Esophagus muscularis mucosa (tissue), 4 donors: ENCODE measurements at places on chromosomes 12 and 14. TPM values are rescaled to one million over a fixed set of nuclear protein-coding genes. Genes with fewer than 3 reads are reported as not detected.
A peak's percentile ranks its signal among the peaks of the same experiment; 100 is the strongest.

DNA sequence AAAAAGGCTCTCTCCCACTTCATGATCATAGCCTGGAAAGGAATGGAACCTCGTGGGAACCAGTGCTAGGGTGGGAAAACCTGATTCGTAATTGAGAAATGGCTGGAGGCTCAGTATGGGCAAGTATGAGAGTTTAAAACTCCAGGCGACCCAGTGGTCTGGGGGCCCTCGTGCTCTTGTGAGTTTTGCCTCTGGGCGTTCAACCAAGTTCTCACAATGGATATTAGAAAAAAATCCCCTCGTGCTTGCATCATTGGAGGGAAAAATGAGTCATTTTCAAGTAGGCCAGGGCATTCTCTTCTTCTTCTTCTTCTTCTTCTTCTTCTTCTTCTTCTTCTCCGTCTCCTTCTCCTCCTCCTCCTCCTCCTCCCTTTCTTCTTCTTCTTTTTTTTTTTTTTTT, 39.0 kb downstream of the GPR68 start:
- H3K4me1 ChIP-seq: no peaks in the 10 kb centered on the region
- H3K27ac ChIP-seq: no peak overlapping the region
- H3K4me3 ChIP-seq: no peak overlapping the region
- no peak for DNase-seq
- H3K36me3 ChIP-seq: peaks cover 41% of the 10 kb centered on the region
- no peaks in the 10 kb centered on the region for H3K27me3 ChIP-seq

- H3K4me3 ChIP-seq: peak overlapping the region; percentile 64
- H3K36me3 ChIP-seq: no peaks in the 10 kb centered on the region
- DNase-seq: no peak
- peaks cover 37% of the 10 kb centered on the region for H3K27me3 ChIP-seq
- no peak overlapping the region for H3K27ac ChIP-seq
- H3K4me1 ChIP-seq: peaks cover 31% of the 10 kb centered on the region
These were observed 376 bp downstream of the INSM2 start for GRCh38 chr14:35534208-35534872.

GRCh38 chr14:65369560-65369959, 43.0 kb upstream of the FUT8 start:
- no peak overlapping the region for H3K27ac ChIP-seq
- H3K4me1 ChIP-seq: no peaks in the 10 kb centered on the region
- H3K36me3 ChIP-seq: no peaks in the 10 kb centered on the region
- H3K4me3 ChIP-seq: no peak overlapping the region

- no peak overlapping the region for H3K27ac ChIP-seq
- no peaks in the 10 kb centered on the region for H3K36me3 ChIP-seq
- no peaks in the 10 kb centered on the region for H3K27me3 ChIP-seq
- no peak overlapping the region for H3K4me3 ChIP-seq
- no peaks in the 10 kb centered on the region for H3K4me1 ChIP-seq
These were observed 48.6 kb downstream of the ISCA2 start for GRCh38 chr14:74542056-74542685.

DNA sequence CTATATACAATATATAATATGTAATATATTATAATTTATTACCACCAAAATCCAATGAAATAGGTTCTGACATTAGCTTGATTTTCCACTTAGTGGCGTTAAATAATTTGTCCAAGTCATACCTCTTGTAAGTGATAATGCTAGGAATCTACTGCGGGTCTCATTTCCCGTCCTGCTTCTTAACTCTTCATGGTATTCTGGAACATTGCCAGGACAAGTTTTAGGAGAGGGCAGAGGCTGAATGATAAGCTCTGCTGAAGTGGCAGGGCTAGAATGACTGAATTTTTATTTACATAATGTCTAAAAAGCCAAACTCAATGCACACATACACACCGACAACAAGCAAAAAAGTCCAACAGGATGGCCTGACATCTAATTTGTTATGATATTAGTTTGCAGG, 70.4 kb upstream of the PTPRQ start:
- H3K27ac ChIP-seq: no peak overlapping the region
- no peaks in the 10 kb centered on the region for H3K36me3 ChIP-seq
- no peaks in the 10 kb centered on the region for H3K4me1 ChIP-seq
- no peaks in the 10 kb centered on the region for H3K27me3 ChIP-seq

DNA sequence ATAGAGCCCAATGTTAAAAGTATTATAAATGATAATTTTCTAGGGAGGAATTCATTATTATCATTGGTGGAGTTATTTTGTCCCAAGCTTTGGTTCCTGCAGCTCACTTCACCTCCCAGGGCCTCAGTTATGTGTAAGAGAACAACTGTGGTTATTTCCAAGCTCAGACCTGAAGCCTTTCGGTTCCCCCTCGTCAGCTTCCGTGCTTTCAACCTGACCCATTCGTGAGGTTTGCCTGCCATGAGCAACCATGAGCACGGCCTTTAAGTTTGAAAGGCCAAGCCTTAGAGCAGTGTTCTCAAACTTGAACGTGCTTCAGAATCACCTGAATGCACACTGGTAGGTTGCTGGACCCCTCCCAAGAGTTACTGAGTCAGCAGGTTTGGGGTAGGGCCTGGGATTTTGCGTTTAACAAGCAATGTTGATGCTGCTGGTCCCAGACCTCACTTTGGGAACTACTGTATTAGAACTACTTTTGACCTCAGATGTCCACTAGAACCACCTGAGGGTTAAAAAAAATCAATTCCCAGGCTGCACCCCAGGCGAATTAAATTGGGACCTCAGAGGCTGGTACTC, 133.0 kb upstream of the PRMT8 start:
- H3K4me3 ChIP-seq: no peak overlapping the region
- no peak for DNase-seq
- H3K4me1 ChIP-seq: no peaks in the 10 kb centered on the region
- H3K27me3 ChIP-seq: no peaks in the 10 kb centered on the region
- no peaks in the 10 kb centered on the region for H3K36me3 ChIP-seq
- no peak overlapping the region for H3K27ac ChIP-seq

DNA sequence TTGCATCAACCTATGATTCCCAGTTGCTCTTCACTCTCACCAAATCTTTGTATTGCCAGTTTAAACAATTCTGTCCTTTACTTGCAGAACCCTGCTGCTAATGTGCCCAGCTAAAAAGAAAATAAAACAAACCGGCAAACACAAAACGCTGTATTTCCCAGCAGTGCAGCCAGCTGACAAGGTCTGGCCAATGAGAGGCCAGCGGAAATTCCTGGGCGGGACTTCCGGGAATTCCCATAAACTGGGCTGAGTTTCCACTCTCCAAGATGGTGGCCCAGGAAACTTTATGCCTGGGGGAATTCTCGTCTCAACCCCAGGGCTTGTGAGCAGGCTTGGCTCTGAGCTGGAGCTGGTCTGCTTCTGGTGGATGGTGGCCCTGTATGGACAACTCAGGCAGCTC, 807.3 kb upstream of the TMEM132C start:
- no peak overlapping the region for H3K27ac ChIP-seq
- no peaks in the 10 kb centered on the region for H3K36me3 ChIP-seq
- no peak overlapping the region for H3K4me3 ChIP-seq
- H3K27me3 ChIP-seq: peaks cover 13% of the 10 kb centered on the region
- H3K4me1 ChIP-seq: peaks cover 14% of the 10 kb centered on the region
- DNase-seq: no peak

DNA sequence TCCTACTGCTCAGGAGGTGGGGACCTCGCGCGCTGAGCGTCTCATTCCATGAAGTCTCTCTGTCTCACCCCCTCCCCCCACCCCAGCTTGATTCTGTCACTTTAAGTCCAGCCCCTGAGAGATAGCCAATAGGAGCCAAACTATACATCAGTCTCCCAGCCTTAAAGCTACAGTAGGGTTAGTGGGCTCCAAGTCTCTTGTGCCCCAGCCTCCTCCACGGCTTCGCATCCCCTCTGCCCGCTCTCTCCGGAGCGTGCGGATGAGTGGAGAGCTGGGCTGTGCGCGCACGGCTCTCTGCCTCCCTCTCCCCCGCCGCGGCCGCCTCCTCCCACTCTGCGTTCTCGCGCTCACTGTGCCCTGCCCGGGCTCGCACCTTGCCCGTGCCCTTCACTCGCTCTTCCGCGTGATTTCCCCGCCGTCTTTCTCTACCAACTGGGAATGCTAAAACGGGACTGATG, at the start of gene ESRRB:
Gene ESRRB (plus strand): TSS at position 191 of the 458 bp plus-strand sequence. CDS start 265 bp downstream, at position 456.
- H3K27ac ChIP-seq: no peak within 1 kb of the TSS
- H3K27me3 ChIP-seq: peaks cover 36% of the 10 kb centered on the region
- H3K4me3 ChIP-seq: peak within 1 kb of the TSS; percentile 33
- no peak for DNase-seq
- H3K36me3 ChIP-seq: no peaks in the 10 kb centered on the region
- H3K4me1 ChIP-seq: peaks cover 23% of the 10 kb centered on the region

DNA sequence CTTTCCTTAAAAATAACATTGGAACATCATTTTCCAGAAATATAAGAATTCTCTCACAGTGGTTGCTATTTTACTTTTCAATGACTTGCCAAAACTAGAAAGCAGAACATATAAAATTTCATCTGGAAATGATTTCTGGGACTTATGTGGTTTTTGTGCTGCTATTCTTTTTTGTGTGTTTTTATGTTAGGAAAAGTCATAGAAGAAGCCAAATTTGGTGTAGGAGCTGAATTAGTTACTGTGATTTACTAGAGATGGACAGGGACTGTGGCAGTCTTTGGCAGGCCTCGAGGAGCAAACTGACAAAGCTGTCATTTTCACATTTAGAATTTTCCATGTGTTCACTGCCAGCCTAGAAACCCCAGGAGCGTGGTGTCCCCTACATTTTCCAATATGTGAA, 38.3 kb upstream of the LDHB start:
- H3K4me3 ChIP-seq: no peak overlapping the region
- peaks cover 5% of the 10 kb centered on the region for H3K4me1 ChIP-seq
- H3K36me3 ChIP-seq: no peaks in the 10 kb centered on the region
- H3K27ac ChIP-seq: no peak overlapping the region

DNA sequence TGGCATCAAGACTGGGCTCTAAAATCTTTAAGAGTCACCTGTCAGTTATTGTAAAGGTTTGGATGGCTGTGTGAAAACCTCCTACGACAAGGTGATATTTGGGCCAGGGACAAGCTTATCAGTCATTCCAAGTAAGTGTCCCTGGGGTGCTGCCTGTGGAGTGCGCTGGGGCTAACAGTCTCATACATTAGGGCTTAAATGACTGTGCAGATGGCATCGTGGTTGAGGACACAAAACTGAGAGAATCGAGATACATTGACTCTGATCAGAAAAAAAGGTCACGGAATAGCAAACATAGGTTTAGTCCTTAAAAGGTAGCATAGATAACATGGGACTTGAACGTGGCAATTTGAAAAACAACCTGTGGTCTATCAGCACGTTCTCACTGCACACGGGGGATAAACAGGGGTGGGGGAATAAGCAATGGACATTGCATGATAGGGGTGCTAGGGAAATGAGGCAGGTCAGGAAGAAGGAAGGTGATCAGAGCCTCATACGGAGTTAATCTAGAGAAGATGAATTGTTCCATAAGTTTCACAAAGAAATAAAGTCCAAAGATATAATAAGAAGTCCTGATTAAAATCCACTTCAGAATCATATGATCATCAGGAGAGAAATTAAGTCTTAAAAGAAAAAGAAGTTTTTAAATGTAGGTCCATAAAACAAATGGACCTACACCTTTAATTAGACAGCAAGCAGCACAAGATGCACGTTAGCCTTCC, 100.3 kb downstream of the DAD1 start:
- no peak for DNase-seq
- no peaks in the 10 kb centered on the region for H3K27me3 ChIP-seq
- peaks cover 5% of the 10 kb centered on the region for H3K4me1 ChIP-seq
- H3K36me3 ChIP-seq: no peaks in the 10 kb centered on the region

- DNase-seq: peak; percentile 60
- peaks cover 7% of the 10 kb centered on the region for H3K4me1 ChIP-seq
- H3K27me3 ChIP-seq: peaks cover 13% of the 10 kb centered on the region
- H3K36me3 ChIP-seq: no peaks in the 10 kb centered on the region
These were observed 120.7 kb upstream of the C14orf180 start for GRCh38 chr14:104458845-104459244.

GRCh38 chr12:6183689-6184428, 16.3 kb upstream of the CD9 start:
- peak overlapping the region; percentile 83 for H3K27ac ChIP-seq
- H3K27me3 ChIP-seq: no peaks in the 10 kb centered on the region
- H3K4me3 ChIP-seq: no peak overlapping the region
- DNase-seq: no peak
- no peaks in the 10 kb centered on the region for H3K36me3 ChIP-seq

GRCh38 chr14:99351166-99352007, 79.4 kb upstream of the BCL11B start:
- DNase-seq: no peak
- no peaks in the 10 kb centered on the region for H3K36me3 ChIP-seq
- no peak overlapping the region for H3K4me3 ChIP-seq
- no peaks in the 10 kb centered on the region for H3K4me1 ChIP-seq
- H3K27me3 ChIP-seq: no peaks in the 10 kb centered on the region

DNA sequence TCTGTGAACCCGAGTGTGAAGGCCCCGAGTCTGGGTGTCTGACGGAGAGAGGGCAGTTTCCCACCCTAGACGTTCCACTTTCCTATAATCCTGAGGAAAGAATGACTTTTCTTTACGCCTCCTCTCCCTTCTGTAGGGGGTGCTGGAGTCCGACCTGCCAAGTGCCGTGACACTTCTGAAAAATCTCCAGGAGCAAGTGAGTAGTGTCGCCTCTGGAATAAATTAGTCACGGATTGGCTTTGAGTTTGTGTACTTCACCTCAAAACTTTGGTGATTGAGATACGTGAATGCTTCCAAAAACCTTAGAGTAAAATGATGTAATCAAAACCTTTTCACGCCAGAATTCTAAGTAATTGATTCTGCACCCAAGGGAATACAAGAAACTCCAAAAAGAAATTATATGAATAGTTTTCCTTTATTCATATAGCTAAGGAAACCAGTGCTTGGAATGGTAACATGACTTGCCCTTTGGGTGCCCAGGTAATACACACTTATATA, 452 bp downstream of the NGDN start:
- H3K36me3 ChIP-seq: peaks cover 42% of the 10 kb centered on the region
- H3K27me3 ChIP-seq: no peaks in the 10 kb centered on the region
- peaks cover 12% of the 10 kb centered on the region for H3K4me1 ChIP-seq
- DNase-seq: no peak
- H3K4me3 ChIP-seq: peak overlapping the region; percentile 93

DNA sequence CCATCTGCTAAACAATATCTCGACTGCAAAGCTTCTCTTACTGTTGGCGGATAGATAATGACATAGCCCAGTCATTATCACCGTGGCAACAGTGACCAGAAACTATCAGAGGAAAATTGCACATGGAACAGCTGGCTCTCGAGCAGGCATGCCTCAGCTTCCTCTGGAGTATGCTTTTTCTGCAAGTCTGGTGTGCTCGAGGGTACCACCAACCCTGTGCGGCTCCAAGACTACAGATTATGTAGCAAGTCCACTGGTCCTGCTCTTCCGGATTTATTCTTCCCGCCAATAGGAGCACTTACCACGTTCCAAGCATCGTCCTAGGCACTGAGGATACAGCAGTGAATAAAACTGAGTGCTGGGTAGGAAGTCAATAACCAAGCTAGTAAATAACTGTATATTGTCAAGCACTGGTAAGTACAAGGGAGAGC, 1.4 kb upstream of the GLRX5 start:
- peaks cover 4% of the 10 kb centered on the region for H3K36me3 ChIP-seq
- DNase-seq: no peak
- H3K4me3 ChIP-seq: peak overlapping the region; percentile 95
- peaks cover 64% of the 10 kb centered on the region for H3K4me1 ChIP-seq

LRRC10 gene
- total RNA-seq: not detected

LRP1-AS gene
- not detected for total RNA-seq

SLC7A7 gene
- total RNA-seq: 9.6 TPM

RNASE13 gene
- not detected for total RNA-seq

SPTB gene
- 0.83 TPM for total RNA-seq

TAS2R42 gene
- not detected for total RNA-seq

KLHL33 gene
- total RNA-seq: 0.71 TPM

HEBP1 gene
- total RNA-seq: 65.5 TPM

RTL1 gene
- not detected for total RNA-seq

RHOJ gene
- 10.4 TPM for total RNA-seq

LPAR5 gene
- total RNA-seq: 2.5 TPM

TSHR gene
- 0.17 TPM for total RNA-seq

SERPINA10 gene
- not detected for total RNA-seq
